ENCODE measurements at places on chromosomes 6 and 20.

DNA sequence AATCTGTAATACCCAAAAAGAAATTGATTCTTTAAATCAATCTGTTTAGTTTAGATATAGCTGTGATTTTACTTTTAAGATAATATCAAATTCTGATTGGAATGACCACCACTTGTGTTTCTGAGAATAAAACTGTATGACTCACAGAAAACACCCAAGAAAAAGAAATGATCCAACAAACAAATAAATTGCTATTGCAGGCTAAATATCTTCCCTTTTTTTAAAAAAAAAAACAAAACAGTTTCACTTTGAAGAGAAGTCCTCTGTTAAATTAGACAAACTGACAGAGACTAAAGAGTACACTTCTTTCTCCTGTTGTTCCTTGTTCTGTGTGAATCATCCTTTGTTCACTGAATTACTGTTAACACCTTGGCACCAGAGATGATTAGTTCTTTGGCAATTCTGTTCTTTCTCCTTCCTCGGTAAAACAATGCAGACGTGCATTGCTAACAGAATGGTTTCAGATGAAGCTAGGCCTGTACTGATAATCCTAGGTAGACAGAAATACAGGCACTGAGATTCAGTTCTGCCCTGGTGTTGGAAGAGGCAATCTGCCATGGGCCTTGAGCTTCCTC lies 895.2 kb upstream of the CITED2 start:
- peak; percentile 4 for DNase-seq

DNA sequence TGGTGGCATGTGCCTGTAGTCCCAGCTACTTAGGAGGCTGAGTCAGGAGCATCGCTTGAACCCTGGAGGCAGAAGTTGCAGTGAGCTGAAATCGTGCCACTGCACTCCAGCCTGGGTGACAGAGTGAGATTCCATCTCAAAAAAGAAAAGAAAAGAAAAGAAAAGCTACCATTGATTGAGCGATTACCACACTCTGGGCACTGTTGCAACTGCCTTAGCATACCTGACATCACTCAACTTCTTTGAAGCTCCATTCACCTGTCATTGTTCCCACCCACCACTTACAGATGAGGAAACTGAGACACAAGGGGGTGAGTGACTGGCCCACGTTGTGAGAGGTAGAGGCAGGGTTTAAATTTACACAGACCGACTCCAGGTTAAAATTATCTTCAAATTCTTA lies 442.1 kb upstream of the SULF2 start:
- no peak for DNase-seq

- no peak for DNase-seq
These were observed 2.8 kb downstream of the CST2 start for GRCh38 chr20:23823621-23824324.

DNA sequence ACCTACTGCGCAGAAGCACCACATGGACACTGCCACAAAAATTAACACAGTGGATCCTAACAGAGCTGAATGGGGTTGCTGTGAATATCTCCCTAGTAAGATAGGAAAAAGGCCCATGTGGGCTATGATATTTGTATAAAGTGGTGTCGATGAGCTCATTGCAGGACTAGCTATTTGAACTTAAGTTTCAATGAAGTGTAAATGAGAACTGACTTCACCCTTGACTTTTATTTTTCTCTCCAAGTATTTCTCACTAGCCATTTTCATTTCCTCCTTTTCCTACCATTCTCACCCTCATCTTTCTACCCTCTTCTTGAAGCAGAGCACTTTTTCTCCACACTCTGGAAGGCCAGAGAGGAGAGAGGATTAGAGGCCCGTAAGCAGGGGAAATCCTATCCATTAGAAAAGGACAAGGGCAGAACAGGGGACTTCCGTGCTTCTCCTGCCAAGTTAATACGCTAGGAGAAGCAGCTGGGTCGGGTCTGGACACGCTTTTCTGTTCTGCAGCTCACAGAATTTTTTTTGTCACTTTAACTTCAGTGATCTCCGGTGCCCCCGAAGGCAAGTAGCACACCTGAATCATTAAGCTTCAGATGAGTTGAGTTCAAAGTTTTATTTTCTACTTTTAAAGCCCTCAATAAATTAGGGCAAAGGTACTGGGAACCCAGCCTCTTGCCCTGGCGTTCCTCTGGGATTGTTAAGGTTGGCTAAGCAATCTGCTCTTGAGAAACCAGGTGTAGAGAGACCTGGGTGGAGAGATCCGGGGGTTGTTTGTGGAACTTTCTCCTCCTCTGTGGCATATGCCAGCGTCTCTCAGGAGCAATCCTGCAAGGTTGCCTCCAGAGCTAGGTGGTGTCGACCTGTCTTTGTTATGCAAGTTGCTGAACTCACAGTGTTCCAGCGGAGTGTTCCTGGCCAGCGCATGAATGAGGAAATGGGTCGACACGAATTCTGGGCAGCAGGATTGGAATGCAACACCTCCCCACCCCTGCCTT lies 56.2 kb upstream of the ARID1B start:
- DNase-seq: no peak

- DNase-seq: no peak
These were observed 26.9 kb downstream of the PXDC1 start for GRCh38 chr6:3724451-3725144.

GRCh38 chr6:143140767-143141166 lies 80.1 kb downstream of the AIG1 start:
- DNase-seq: no peak

- DNase-seq: no peak
These were observed 809.5 kb upstream of the FLRT3 start for GRCh38 chr20:15146948-15147347.

DNA sequence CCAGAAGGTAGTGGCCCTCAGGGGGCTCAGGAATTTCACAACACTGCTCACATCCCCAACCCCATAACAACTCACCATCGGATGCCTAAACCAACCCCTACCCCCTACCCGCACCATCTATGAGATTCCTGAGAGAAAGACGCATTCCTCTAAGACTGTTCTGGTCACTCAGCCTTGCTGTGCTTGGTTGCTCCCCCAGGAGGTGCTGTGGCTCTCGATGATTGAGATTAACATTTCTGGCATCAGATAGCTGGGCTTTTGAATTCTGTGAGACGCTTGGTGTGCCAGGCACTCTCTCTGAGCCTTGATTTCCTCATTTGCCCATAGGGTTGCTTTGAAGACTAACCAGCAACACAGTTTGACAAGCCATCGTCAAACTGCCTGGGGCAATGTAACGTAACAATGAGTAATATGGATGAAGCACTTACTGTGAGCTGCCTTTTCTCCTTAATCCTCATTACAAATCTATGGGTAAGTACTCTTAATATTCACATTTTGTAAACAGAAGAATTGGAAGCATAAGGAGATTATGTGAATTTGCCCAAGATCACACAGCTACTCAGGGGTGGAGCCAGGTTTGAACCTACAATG lies 978 bp downstream of the WFDC6 start:
- DNase-seq: no peak

GRCh38 chr6:80077067-80077466 lies 29.4 kb upstream of the BCKDHB start:
- DNase-seq: no peak

DNA sequence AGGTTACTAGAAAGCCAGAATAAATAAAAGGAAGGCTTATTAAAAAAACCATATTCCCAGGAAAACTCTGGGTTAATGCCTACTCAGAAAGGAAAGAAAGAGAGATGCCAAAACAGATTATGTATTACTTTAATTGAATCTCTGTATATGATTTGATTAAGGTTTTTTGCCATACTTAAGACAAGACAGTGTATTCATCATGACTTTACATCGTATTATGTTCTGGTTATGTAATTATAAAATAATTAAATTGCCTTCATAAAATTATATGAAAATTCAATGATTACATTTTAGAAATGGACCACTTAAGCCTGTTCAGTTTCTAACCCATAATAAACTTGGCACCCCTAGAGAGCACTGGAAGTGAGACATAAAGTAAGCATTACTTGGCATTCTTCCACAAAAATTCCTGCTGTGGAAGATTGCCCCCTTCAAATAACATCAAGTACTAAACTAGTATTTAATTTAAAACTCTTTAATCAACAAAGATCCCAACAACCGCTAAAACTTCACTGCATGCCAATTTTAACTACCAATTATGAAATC lies 20.8 kb upstream of the IBTK start:
- DNase-seq: no peak

DNA sequence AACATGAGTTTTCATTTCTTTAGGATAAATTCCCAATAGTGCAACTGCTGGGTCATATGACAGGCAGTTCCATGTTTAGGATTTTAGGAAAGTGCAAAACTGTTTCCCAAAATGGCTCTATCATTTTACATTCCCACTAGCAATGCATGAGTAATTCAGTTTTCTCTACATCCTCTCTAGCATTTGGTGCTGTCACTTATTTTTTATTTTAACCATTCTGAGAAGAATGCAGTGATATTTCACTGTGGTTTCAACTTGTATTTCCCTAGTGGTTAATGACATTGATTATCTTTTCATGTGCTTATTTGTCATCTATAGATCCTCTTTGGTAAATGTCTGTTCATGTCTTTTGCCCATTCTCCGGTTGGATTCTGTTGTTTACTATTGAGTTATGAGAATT lies 82.7 kb downstream of the PHIP start:
- no peak for DNase-seq

DNA sequence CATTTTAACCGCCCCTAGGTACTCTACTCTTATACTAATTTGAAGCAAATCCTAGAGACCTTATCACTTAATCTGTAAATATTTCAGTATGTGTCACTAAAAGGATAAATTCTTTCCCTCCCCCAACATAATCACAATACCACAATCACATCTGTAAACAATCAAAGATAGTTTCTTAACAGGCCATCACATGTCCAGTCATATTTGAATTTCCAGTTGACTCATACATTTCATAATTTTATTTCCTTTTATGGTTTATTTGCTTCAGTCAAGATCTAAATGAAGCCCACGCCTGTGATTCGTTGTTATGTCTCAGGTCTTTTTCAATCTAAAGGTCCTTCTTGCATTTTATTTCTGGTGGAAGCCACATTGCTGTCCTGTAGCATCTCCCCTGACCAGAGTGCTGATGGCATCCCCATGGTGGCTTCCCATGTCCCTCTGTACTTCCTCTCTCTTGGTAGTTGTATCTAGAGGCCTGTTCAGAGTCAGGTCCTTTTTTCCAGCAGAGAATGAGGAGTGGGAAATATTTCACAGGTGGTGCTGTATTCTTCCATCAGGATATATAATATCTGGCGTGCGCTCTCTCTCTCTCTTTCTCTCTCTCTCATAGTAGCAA lies 128.6 kb upstream of the SLC22A23 start:
- peak; percentile 5 for DNase-seq

GRCh38 chr6:125942672-125943527 lies 13.7 kb upstream of the HINT3 start:
- DNase-seq: no peak

GRCh38 chr20:59122566-59122919 lies 41.1 kb upstream of the ZNF831 start:
- DNase-seq: no peak

DNA sequence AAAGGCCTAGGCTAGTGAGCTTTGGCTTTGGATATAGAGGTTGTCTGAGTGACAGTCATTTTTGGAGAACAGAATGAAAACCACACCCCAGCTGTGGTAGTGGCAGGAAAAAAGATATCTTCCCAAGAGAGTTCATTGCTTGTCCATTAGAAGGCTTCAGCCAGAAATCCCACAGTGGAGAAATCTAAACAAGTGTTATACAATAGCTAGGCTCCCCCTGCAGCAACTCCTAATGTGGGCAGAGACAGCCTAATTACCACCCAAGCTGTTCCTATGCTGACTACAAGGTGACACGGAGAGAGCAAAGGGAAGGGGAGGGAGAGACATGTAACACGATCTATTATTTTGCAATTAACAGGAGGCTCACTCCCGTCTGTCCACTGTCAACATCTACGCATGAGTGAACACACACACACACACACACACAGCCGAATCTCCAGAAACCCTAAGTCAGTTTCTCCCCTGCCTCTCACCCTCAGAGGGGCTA lies 147.5 kb upstream of the TCF21 start:
- peak; percentile 37 for DNase-seq

DNA sequence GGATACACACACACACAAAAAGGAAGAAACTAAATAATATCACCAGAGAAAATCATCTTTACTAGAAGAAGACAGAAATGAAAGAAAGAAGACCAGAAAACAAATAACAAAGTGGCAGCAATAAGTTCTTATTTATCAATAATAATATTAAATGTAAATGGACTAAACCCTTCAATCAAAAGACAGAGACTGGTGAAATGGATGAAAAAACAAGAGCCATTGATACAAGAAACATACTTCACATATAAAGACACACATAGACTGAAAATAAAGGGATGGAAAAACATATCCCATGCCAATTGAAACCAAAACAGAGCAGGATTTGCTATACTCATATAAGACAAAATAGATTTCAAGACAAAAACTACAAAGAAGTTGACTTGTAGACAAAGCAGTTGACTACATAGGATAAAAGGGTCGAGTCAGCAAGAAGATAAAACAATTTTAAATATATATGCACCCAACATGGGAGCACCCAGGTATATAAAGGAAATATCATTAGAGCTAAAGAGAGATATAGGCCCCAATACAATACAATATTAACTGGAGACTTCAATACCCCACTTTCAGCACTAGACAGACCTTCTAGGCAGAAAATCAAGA lies 259.4 kb downstream of the EPM2A start:
- DNase-seq: no peak
